Ovary (tissue), 10 donors: ENCODE measurements at places on chromosomes 4 and X. TPM values are rescaled to one million over a fixed set of nuclear protein-coding genes. Genes with fewer than 3 reads are reported as not detected.

DNA sequence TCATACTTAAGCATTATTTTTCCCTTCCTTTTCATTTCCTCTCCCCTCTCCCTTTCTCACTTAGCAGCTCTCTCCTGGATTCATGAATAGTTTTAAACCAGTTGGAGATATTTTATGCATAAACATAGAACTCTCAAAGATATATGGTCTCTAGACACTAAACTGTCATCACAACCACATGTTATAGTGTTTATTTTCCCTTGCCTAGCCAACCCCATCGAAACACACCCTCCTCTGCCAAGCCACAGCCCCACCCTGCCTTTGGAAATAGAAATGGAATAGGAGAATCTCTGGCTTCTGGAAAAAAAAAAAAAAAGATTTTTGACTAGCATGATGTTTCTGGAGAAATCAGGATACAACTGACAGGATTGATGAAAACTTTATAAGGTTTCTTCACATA, 64.8 kb upstream of the RBPJ start:
- no peak for DNase-seq

DNA sequence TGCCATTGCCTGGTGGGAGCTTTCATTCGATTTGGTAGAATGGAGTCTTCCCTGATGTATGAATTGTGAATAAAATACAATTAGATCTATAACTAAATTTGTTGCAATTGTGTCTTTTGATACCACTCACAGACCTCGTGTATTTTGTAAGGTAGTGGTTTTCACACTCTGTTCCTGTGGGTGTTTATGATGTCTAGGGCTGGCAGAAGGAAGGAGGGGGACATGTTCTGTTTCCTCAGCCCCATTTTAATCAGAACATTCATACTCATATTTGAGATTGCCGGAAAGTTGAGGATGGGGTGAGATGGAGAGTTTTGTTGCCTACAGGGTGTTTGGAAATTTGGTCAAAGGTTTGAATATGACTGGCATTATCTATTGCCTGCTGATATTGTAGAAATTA, 42.9 kb downstream of the PTTG2 start:
- DNase-seq, result no peak

Gene L1CAM
- total RNA-seq, result 0.92 TPM

- no peak for DNase-seq
Observed at GRCh38 chr4:167218022-167218608, 16.2 kb downstream of the SPOCK3 start.

GRCh38 chr4:67198727-67199126, 346.6 kb downstream of the CENPC start:
- DNase-seq, result no peak

DNA sequence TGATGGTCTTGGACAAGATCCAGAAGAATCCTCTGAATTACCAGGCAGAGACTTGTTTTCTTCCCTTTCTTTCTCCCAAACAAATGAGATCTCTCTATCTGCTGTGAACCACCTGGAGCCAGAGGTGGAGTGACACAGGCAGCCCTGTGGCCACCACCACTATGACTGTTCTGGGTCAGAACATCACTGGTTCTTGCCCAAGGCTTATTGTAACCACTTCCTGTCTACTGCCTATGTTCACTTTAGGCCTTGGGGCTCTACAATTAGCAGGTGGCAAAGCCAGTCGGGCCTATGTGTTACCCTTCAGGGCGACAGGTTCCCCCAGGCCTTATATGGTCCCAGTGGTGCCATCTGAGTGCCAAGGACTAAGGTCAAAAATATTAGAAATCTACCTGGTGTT, 161.2 kb downstream of the GLUD2 start:
- DNase-seq, result no peak

DNA sequence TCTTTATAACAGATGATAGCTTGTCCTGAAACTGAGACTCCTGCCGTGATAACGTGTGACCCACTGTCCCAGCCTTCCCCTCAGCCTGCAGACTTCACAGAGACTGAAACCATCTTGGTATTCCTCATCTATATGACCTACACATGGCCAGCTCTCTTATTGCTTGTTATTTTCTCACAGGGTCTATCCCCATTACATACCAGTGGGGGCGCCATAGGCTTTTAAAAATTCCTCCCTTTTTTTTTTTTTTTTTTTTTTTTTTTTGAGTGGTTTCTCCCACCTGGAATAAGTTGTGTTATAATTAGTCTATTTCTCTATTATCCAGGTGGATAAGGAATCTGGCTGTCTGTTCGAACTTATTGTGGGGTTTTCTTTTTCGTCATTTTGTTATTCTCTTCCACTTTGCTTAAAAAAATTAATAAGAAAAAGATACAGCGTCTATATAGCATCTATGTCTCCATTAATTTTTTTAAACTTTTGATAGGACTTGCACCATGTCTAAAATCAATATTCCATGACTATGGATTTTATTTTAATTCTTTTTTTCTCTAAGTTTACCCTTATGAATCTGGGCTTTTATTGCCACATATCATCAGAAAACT, 47.2 kb downstream of the GYG2 start:
- no peak for DNase-seq

Gene HMX1
- total RNA-seq, result not detected

Gene FAM149A
- total RNA-seq, result 10.0 TPM
